ENCODE measurements at places on chromosomes 7 and 10. TPM values are rescaled to one million over a fixed set of nuclear protein-coding genes. Genes with fewer than 3 reads are reported as not detected.

ACBD7 gene
- total RNA-seq = 7.4 TPM

CDC14C gene
- total RNA-seq = not detected

HMX3 gene
- total RNA-seq = not detected

SPDYE1 gene
- not detected for total RNA-seq

All from HT-29 (cell line).